ENCODE measurements at places on chromosomes 12 and 14.

DNA sequence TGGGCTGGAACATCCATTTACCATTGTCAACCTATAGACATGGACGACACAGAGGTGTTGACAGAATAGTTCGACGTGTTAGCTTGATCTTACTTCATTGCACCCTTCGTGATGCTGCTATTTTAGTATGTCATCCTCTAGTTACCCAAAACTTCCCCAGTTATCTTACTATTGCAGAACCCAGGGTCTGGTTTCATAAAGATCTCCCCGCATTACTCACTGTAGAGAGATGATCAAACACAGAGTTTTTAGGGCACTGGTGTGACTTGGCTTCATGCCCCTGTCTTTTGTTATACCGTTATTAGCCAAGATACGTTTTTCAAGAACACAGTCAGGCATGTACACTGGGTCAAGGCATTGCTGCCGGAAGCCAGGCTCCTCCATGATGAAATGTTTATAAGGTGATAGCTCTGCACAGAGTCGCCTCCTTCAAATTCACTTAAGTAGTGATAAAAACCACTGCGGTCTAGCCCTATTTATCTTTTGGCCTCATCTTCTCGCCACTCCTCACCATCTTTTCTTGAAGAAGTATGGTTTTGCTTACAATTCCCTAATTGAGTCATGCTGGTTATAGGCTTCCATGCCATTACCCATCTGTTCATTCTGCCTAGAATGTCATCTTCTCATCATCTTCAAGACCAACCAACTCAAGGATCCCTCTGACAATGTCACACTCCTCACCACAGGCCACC, 1127.9 kb downstream of the VRK1 start:
- no peak for DNase-seq

DNA sequence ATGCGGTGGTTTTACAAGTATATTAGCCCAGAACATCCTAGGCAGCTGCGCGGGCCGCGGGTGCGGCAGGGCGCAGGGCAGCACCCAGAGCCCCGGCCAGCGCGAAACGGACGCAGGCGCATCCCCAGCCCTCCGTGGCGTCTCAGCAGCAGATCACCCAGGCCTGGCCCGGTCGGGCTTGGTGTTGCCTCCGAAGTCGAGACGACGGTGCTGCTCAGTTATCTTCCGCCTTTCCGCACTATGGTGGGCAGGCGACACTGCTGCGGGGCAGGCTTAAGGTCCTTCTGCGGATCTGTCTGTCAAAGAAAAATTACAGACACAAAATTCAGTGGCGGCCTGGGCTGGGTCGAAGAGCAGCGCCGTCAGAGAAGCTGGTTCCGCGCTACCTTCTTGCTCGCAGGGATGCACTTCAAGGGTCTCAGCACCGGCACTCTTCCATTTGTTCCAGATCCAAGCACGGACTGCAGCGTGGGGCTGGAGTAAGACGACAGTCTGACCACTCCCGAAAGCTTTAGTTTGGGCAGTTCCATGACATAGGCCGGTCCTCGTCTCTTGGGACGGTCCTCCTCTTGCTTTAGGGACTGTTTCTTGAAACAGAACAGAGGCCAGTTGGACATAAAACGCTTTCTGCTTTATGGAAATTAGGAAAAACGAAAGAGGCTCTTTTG, 75.8 kb downstream of the MOK start:
- no peak for DNase-seq

DNA sequence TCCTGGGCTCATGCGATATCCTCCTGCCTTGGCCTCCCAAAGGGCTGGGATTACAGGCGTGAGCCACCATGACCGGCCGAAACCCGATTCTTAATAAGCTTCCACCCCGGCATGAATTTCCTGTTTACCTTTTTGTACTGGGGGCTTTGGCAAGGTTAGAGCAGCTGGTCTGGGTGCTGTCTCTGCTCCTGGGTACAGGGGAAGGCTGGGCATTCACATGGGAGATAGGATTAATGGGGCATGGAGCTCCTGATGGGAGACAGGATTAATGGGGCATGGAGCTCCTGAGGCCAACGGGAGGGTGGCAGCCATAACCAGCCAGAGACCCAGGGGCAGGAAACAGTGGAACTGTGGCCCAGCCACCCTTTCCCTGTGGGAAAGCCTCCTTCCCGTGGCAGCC, 69.5 kb upstream of the DICER1 start:
- DNase-seq: no peak

DNA sequence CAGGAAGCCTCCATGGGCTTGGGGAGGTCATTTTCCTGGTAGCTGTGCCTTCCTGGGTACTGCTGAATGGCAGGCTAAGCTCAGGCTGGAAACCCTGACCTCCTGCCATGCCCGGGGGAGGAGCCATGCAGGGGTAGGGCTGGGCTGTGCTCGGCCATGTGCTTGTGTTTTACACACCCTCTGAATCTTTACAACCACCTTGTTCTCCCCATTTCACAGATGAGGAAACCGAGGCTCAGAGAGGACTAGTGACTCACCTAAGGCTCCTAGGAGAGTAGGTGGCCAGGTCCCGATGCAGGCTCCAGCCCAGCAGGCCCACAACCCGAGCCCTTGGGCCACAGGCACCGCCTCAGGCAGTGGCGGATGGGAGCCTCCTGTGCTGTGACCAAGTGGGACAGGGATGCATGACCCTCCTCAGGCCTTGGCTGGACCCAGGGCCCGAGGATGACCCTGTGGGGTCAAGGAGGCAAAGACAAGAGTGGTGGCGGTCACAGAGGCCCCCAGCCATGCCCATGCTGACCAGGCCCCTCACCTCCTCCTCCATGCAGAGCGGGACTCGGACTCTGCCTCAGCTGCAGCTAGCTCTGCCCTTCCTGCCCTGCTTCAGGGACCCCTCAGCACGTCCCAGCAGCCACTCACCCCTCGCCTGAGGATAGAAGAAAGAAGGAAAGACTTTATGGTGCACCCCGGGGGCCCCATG, 136.1 kb downstream of the CALM1 start:
- no peak for DNase-seq

DNA sequence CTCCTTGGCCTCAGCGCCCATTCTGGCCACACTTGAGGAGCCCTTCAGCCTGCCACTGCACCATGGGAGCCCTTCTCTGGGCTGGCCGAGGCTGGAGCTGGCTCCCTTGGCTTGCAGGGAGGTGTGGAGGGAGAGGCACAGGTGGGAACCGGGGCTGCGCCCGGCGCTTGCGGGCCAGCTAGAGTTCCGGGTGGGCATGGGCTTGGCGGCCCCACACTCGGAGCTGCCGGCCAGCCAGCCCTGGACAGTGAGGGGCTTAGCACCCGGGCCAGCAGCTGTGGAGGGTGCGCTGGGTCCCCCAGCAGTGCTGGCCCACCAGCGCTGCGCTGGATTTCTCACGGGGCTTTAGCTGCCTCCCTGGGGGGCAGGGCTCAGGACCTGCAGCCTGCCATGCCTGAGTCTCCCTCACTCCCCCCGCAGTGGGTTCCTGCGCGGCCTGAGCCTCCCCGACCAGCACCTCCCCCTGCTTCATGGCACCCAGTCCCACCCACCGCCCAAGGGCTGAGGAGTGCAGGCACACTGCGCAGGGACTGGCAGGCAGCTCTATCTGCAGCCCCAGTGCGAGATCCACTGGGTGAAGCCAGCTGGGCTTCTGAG, 28.0 kb downstream of the TMEM117 start:
- no peak for DNase-seq

DNA sequence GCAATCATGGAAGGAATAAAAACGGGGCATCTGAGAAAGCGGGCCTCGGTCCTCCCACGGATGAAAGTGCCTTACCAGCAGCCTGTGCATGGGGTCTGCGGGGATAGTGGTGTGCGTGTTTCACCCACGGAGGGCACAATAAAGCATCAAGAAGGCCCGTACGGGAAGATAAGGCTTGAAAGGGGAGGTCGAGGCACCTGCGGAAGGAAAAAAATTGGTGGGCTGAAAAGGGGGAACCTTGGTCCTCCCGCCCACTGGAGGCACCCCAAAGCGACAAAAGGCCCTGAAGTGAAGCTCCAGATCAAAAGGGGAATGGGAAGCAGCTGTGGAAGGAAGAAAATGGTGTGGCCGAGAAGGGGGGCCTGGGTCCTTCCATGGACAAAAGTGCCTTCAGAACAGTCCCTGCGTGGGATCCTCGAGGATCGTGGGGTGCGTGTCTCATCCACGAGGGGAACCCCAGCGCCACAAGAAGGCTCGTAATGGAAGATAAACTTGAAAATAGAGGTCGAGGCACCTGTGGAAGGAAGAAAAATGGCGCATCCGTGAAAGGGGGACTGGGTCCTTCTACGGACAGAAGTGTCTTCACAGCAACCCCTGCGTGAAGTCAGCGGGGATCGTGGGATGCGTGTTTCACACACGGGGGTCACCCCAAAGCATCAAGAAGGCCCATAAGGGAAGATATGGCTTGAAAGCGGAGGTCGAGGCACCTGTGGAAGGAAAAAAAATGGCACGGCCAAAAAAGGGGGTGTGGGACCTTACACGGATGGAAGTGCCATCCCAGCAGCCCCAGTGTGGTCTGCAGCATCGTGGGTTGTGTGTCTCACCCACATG, 276.9 kb downstream of the ALG10 start:
- DNase-seq: no peak

GRCh38 chr14:104274806-104275205, 136.4 kb downstream of the KIF26A start:
- no peak for DNase-seq

- DNase-seq: no peak
Measured at GRCh38 chr12:121668750-121669520, 519 bp downstream of the MORN3 start.

DNA sequence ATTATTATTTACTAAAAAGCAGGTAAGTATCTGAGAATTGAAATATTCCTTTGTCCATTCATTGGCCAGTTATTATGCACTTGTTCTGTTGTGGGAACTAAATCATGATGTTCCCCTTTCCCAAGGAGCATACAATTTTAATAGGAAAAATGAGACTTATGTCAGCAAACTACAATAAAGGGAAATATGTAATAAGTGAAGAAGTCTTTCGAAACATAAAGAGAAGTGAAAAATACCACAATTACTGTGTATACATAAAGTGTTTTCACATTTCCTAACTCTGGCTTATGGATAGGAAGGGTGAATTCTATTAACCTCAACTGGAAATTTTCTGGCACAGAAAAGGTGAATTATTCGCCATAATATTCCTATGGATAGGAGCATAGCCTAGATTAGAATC, 78.4 kb upstream of the DNM1L start:
- no peak for DNase-seq
